ENCODE measurements at places on chromosomes 5 and 9.
A peak's percentile ranks its signal among the peaks of the same experiment; 100 is the strongest.

- peak; percentile 52 for DNase-seq
Measured at GRCh38 chr5:91109634-91110033, 273.5 kb downstream of the ARRDC3 start.

DNA sequence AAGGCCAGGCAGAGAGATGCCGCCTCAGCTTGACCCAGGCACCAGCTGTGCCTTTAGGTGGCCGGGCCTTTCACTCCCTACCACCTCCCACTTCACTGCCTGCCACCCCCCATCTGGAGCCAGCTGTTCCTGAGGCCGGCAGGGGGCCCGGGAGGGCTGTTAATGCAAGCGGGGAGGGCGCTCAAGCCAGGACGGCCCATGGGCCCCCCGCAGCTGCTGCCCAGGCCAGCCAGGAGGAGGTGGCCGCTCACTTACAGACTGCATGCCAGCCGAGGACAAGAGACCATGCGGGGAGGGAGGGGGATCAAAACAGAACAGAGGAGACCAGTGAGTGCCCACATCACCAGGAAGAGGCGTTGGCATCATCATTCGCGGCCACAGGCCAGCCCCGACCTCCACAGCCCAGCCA lies 4.5 kb downstream of the ABCA2 start:
- no peak for DNase-seq

GRCh38 chr5:135162661-135163265 lies 128.7 kb upstream of the PITX1 start:
- no peak for DNase-seq

DNA sequence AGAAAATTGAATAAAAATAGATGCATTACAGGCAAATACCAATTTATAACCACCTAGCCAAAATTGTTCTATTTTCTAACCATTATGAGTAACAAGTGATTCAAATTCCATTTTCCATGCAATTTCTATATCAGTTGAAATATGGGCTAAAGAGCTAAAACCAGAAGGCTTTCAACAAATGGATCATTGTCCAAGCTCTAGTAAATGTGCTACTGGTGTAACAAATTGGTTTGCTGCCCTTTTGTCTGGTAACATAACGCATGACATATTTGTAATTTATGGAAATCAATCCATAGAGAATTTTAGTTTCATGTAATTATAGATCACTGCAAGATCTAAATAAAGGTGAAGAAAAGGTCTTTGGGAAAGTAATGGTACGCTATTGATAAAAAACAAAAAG lies 708.0 kb upstream of the GRAMD2B start:
- no peak for DNase-seq

GRCh38 chr5:161311965-161312364 lies 234.6 kb downstream of the GABRB2 start:
- no peak for DNase-seq

- no peak for DNase-seq
Measured at GRCh38 chr5:988322-988721, 20.3 kb upstream of the NKD2 start.

DNA sequence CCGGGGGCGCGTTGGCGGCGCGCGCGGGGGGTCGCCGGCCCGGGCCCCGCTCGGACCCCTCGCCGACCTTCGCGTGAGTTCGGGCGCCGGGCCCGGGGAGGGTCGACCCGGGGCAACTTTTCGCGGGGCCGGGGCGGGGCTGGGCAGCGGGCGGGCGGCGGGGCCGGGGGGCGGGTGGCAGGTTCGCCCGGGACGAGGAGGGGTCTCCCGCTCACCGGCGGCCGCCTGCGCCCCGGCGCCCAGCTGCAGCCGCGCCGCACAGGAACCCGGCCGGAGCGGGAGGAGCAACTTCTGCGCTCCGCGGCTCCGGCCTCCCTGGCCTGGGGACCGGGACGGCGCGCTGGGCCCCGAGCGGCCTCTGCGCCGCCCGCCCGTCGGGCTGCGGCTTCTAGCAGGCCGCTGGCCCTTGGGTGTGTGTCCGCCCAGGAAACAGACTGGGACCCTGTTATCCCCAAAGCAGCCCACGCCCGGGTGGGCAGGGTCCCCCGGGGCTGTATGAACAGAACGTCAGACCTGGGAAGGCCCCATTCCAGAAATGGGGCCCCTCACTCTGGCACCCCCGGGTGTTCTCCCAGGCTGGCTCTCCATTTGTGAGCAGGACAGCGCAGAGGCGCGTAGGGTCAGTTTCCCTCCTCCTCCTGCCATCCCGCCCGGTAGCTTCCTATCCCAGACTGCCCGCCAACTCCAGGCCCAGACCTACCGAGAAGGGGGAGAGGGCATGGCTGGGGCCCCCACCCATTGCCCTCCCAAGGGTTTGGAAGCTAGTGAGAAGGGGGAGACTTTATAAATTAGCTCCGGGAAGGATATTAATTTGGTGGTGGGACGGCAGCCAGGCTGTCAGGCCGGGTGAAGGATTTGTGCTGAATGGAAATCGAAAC lies 708 bp downstream of the RXRA start:
- peak; percentile 31 for DNase-seq

- no peak for DNase-seq
Measured at GRCh38 chr5:138468133-138468965, 3.1 kb downstream of the EGR1 start.

DNA sequence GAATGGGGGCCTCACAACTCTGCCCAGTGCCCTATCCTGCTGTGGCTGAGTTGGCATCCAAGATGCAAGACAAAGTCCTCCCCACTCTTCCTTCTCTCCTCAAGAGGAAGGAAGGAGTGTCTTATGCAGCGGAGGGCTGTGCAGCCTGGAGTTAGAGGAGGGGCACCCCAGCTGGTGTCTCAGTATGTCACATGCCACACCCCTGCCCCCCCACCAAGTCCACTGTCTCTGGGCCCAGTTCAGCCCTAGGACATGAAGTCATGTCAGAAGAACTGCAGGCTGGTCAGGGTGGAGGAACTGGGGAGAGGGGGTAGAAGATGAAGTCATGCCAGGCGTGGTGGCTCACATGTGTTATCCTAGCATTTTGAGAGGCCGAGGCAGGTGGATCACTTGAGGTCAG lies 28.0 kb upstream of the SLC28A3 start:
- DNase-seq, result no peak

DNA sequence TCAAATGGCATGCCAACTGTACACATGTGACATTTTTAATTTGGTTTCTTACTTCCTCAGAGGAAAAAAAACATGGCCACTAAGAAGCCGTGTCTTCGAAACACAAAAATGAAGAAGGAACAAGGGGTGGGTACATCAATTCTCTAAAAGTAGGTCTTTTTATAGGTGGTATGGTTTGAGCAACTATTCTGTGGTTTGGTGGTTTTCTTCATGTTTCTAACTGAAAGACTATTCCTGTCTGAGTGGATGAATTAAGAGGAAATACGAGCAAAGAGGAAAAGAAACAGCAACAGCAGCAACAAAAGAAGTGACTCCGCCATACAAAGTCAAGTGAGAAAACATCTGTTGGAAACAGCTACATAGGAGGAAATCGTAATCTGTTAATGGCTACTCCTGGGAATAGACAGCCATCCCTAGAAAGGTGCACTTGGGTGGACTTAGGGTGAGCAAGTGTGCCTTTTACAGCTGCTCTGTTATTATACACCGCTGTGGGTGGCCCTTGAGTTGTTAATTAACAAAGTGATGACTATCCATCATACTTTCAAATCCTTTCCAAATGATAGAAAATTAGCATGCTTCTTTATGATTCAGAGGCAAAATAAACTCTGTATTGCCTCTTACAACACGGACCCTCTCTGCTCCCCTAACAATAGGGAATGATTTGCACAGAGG lies 575.8 kb downstream of the TLE1 start:
- DNase-seq, result no peak

- no peak for DNase-seq
Measured at GRCh38 chr9:131279196-131279862, 3.0 kb upstream of the FAM78A start.

GRCh38 chr5:57041570-57041969 lies 89.6 kb upstream of the MIER3 start:
- no peak for DNase-seq

DNA sequence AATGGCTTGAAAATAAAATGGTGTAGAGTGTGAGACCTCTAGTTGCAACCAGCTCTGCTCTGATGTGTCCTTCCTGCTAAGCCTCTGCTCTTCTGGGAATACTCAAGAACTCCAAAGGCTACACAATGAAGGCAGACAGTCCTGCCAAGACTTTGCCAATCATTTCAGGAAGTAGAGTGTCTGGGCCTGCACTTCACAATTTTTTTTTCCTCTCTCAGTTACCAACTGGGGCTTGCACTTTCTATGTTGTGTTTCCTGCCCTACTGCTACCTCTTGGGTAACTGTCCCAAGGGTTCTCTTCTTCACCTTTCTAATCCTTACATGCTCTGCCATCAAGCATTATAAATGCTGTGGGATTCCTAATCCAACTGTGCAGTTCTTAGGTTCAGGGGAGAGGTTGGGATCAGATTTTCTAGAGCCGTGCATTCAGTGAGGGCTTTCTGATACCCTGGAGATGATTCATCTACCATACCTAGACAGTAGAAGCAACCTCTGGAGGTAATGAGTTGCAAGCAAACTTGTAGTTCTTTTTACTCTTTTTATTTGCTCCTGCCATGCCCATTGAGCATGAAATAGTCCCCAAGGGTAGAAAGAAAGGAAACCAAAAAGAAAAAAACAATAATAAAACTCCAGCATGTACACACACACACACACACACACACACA lies 365.9 kb downstream of the MLLT3 start:
- DNase-seq, result no peak

DNA sequence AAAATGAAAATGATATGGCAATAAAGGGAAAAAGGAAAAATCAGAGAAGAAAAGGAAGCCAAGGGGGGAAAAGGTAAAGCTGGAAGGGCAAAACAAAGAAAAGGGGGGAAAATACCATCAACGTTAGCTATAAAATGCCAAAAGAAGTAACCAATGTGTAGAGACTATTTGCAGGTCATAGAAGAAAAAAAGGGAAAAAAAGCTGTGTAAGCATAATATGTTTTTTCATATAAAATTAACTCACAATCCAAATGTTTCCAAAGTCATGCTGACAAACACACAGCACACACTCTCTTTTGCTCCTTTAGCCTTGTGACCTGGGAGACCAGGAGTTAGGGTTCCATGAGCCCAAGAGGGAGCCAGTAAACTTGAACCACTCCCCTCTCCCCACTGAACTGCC lies 18.2 kb downstream of the FBN2 start:
- DNase-seq, result no peak

DNA sequence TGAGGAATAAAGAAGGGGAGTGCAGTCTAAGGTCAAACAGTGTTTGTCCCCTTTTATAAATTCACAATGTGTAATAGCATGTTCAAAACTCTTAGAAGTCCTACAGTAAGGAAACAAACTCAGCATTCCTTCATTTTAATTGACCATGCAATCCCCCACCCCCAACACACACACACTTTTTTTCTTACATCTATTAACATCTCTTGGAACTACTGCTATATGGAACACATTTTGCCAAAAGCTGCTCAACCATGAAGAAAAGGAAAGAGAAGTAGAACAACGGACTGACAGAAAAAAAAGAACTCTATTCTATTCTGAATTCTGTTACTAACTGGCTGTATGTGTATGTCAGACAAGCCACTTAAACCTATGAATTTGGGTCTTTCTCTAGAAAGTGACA lies 2.8 kb upstream of the CTNNAL1 start:
- DNase-seq, result no peak

- DNase-seq, result no peak
Measured at GRCh38 chr5:6311568-6312501, 66.5 kb downstream of the MED10 start.

DNA sequence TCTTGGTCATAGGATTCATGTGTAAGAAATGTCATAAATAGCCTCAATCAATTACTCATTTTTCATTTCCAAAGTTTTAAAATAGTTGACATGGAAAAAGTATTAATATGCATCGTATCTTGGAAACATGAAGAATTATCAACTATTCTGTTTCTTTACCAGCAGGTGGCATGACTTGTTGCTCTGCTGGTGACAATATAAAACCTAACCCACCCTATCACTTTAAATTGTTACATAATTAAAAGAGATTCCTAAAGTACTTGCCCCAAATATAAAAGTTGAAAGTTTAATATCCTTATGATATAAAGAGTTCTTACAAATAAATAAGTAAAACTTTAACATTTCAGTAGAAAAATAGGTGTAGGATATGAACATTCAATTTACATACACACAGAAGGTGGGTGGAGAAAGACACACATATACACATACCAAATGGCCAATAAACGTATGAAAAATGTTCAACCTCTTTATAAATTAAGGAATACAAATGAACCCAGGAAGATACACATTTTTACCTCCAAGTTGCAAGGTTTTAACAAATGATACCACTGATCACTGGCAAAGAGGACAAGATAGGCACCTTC lies 30.6 kb downstream of the MAP1B start:
- no peak for DNase-seq

DNA sequence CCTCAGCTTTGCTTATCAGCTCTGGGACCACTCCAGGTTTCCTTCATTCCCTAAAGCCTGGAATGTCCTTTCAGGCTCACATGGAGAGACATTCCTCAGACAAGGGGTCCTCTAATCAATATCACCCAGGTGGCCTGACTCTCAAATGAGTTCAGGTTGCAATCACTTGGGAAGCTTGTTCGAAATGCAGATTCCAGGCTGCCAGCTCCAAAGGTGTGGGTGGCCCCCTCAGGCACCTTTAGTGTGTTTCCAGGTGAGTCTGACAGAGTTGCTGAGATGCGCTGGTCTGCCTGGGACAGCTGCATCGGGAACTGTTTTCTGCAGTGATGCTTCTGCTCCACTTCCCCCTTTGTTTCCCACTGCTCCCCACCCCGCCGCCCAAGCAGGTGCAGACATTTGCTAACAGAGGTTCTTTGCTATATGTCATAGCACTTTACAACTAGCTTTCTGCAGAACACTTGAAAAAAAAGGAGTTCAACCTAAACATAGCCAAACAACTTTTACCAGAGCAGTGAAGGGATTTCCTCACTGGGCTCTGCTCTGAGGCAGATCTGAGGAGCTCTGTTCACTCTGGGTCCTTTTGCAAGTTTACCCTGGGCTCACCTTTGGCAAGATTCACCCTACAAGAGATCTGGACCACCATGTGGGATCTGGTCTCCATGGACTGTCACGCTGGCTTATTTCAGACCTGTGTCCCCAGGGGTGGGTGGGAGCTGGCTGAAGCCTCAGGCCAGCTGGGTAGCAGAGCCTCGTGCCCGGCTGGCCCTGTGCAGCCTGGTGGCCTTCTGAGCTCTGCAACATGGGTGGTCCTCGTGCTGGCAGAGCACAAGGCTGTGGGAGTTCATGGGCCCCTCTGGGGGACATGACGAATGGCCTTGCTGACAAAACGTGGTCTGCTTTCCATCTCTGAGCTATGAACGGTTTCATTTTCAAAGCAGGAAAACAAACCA lies 539.6 kb downstream of the CCDC171 start:
- DNase-seq, result peak; percentile 68

GRCh38 chr5:31995006-31995405 lies 179.1 kb downstream of the GOLPH3 start:
- DNase-seq, result no peak

DNA sequence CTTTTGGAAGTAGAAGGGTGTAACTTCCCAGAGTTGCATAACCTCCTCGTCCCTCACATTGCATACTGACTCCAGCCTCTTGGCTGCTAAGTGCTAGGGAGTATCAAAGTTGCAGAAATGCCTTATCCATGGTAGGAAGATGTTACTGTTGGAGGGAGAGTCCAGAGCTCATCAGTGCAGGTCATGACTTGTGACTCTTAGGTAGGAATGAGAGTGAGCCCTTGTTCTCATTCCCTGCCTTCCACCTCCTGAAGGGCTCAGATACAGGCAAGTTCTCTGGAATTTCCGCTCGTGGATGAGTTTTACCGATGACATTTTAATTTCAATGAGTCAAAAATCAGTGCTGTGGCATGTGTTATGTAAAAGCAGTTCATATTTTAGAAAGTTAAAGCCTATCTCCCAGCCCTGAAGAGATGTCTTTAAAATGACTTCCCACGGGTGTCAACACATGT lies 17.0 kb downstream of the IRX1 start:
- DNase-seq, result peak; percentile 8
